Lung (tissue), 17 donors: ENCODE measurements at places on chromosomes 1 and 21. TPM values are rescaled to one million over a fixed set of nuclear protein-coding genes. Genes with fewer than 3 reads are reported as not detected.

- no peak overlapping the region for H3K4me3 ChIP-seq
- peaks cover 23% of the 10 kb centered on the region for H3K36me3 ChIP-seq
- peaks cover 15% of the 10 kb centered on the region for H3K27me3 ChIP-seq
- H3K27ac ChIP-seq, result no peak overlapping the region
Measured at GRCh38 chr1:39488793-39489566, 2.5 kb upstream of the BMP8A start.

- H3K4me1 ChIP-seq, result no peaks in the 10 kb centered on the region
- no peak for DNase-seq
- H3K27ac ChIP-seq, result no peak overlapping the region
- H3K36me3 ChIP-seq, result no peaks in the 10 kb centered on the region
- peaks cover 6% of the 10 kb centered on the region for H3K27me3 ChIP-seq
- no peak overlapping the region for H3K4me3 ChIP-seq
Measured at GRCh38 chr1:60078182-60078581, 4.6 kb upstream of the C1orf87 start.

DNA sequence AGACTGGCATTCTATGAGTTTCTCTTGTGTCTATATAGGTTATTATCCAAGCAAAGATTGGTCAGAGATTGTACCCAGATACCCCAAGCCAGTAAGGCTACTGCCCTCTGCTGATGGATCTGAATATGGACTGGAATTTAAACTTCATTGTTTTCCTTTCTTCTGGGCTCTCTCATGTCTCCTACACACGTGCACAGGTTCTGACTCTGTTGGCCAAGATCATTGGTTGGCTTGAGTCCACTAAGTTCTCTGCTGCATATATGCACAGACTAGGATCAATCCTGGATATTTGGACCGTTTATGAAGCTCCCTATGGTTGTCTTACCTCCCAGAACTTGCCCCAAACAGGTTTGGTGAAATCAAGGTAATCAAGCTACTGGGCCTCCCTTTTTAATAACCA lies 69.7 kb downstream of the CC2D1B start:
- H3K27ac ChIP-seq, result no peak overlapping the region
- H3K4me1 ChIP-seq, result no peaks in the 10 kb centered on the region
- peak; percentile 64 for DNase-seq
- no peak overlapping the region for H3K4me3 ChIP-seq
- no peaks in the 10 kb centered on the region for H3K27me3 ChIP-seq

GRCh38 chr21:45986316-45987051 lies 4.9 kb downstream of the COL6A1 start:
- H3K4me1 ChIP-seq, result peaks cover 2% of the 10 kb centered on the region
- no peak overlapping the region for H3K4me3 ChIP-seq
- no peak for DNase-seq

- no peaks in the 10 kb centered on the region for H3K4me1 ChIP-seq
- no peaks in the 10 kb centered on the region for H3K36me3 ChIP-seq
- no peak overlapping the region for H3K27ac ChIP-seq
- no peak for DNase-seq
- no peaks in the 10 kb centered on the region for H3K27me3 ChIP-seq
- H3K4me3 ChIP-seq, result no peak overlapping the region
Measured at GRCh38 chr1:80878343-80878742, 922.4 kb upstream of the ADGRL2 start.

- H3K27me3 ChIP-seq, result no peaks in the 10 kb centered on the region
- peaks cover 53% of the 10 kb centered on the region for H3K36me3 ChIP-seq
- no peak for DNase-seq
- no peak overlapping the region for H3K27ac ChIP-seq
- H3K4me3 ChIP-seq, result no peak overlapping the region
- H3K4me1 ChIP-seq, result peaks cover 41% of the 10 kb centered on the region
Measured at GRCh38 chr1:109626682-109627408, 7.2 kb downstream of the AMPD2 start.

DNA sequence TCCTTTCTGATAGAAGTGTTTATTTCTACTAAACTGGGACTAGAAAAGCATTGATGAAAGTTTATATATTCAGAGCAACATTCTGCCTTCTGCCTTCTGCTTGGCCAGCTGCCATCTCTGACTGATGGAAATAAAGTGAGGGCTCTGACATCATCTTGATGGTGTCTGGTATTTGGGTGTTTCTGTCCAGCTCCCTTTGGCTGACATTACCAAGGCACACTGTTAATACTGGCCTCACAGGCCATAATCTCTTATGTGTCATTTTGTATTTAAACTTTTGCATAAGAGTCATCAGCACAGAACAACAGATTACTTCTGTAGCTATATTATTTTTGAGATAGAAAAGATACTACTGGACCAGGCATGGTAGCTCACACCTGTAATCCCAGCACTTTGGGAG lies 216.9 kb downstream of the RYR2 start:
- no peaks in the 10 kb centered on the region for H3K36me3 ChIP-seq
- H3K27me3 ChIP-seq, result no peaks in the 10 kb centered on the region
- peak; percentile 84 for DNase-seq

- peak; percentile 64 for DNase-seq
- no peaks in the 10 kb centered on the region for H3K36me3 ChIP-seq
- H3K27me3 ChIP-seq, result no peaks in the 10 kb centered on the region
- no peaks in the 10 kb centered on the region for H3K4me1 ChIP-seq
- no peak overlapping the region for H3K4me3 ChIP-seq
- H3K27ac ChIP-seq, result no peak overlapping the region
Measured at GRCh38 chr1:180248731-180249681, 18.9 kb downstream of the LHX4 start.

GRCh38 chr1:166703726-166704462 lies 135.4 kb upstream of the POGK start:
- no peaks in the 10 kb centered on the region for H3K27me3 ChIP-seq
- no peak overlapping the region for H3K4me3 ChIP-seq
- H3K27ac ChIP-seq, result no peak overlapping the region
- DNase-seq, result no peak

- H3K4me3 ChIP-seq, result no peak overlapping the region
- H3K27me3 ChIP-seq, result no peaks in the 10 kb centered on the region
- no peak overlapping the region for H3K27ac ChIP-seq
- no peak for DNase-seq
- H3K36me3 ChIP-seq, result no peaks in the 10 kb centered on the region
Measured at GRCh38 chr1:196425513-196425912, 182.7 kb downstream of the KCNT2 start.

- H3K4me3 ChIP-seq, result no peak overlapping the region
- no peak for DNase-seq
- no peak overlapping the region for H3K27ac ChIP-seq
- no peaks in the 10 kb centered on the region for H3K36me3 ChIP-seq
- no peaks in the 10 kb centered on the region for H3K27me3 ChIP-seq
- no peaks in the 10 kb centered on the region for H3K4me1 ChIP-seq
Measured at GRCh38 chr21:27581168-27581567, 614.3 kb upstream of the ADAMTS5 start.

DNA sequence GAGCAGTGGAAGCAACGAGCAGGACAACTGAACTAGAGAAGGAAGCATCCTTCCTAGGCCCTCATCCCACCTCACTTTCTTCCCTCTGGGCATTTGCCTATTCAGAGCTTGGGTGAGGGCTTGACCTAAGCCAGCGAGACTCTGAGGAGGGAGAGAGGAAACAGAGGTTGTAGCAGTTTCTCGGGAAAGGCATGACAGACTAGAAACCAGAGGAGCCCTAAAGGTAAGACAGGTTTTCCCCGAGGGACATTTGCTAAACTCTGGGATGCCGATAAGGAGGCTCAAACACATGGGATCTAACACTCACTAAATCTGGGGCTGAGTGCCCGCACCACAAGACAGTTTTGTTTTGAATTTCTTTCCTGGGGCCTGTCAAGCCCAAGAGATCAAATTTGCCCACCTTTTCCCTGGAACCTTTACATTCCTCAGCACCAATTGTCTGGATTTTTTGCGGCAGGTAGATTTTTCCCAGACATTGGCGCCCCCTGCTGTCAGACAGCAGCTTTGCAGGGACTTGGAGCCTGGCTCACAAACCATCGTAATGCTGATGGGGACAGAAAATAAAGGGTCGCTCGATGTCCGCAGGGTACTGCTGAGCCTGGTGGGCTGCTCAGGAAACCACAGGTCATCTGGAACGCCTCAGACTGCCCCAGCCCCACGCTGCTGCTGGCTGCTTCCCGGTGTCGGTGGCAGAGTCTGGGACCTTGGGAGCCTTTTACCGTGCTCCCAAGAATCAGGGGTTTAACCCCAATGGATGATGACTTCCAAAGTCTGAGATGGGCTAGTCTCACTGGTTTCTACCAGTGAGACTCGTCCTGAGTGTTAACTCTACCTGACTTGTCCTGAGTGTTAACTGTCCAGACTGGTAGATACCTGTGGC lies 23.4 kb upstream of the TSPAN2 start:
- H3K4me1 ChIP-seq, result peaks cover 4% of the 10 kb centered on the region
- no peak overlapping the region for H3K27ac ChIP-seq
- H3K27me3 ChIP-seq, result no peaks in the 10 kb centered on the region
- DNase-seq, result peak; percentile 53
- H3K4me3 ChIP-seq, result no peak overlapping the region
- no peaks in the 10 kb centered on the region for H3K36me3 ChIP-seq

DNA sequence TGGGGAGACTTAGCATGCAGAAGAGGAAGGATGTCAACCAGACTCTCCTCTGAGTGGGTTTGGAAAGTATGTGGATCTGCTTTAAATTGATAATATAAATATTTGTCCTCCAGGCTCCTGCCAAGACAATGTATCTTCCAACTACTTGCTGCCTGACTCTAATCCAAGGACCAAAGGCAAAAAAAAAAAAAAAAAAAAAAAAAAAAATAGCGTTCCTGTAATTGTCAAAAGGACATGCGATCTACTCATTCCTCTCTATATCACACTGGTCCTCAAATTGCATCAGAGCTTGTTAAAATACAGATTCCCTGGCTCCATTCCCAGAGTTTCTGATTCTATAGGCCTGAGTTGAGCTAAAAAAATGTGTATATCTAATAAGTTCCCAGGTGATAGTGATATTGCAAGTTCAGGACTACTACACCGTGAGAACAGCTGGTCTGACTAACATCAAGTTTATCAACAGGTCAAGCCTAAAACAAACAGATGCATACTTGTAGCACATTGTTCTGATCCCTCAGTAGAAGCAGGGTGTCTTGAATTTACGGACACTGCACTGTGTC lies 141.3 kb downstream of the TNR start:
- H3K36me3 ChIP-seq, result no peaks in the 10 kb centered on the region
- no peaks in the 10 kb centered on the region for H3K27me3 ChIP-seq
- H3K27ac ChIP-seq, result no peak overlapping the region
- DNase-seq, result peak; percentile 16

DNA sequence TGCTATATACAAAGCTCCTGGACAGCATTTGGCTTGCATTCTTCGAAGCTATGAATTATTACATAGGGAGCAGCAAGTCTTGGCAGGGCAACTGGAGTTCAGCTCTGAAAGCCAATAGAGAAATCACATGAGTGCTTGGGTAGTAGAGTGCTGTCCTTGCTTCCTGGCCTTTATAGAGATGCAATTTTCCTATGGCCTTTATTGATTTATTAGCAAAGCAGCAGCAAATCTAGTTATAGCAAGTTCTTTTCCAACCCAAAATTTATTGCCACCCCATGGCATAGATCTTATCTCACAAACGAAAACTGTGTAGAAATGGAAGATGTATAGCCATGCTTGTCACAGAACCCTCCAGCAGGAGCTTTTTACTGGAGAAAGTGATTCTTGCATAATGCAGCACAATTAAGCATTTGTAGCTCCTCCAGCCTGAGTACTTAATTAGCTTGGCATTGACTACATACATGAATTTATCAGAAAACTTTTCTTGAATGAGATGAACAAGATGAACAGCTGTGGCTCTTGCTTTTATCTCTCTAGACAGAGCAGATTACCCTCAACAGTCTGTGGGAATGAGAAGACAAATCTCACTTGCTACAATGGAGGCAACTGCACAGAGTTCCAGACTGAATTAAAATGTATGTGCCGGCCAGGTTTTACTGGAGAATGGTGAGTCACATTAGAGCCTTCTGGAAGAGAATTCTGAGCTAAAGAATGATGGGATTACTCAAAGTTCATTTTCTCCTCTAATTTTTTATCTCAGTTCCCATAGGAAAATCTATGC lies 170.1 kb downstream of the CRB1 start:
- peak; percentile 72 for DNase-seq
- H3K4me3 ChIP-seq, result no peak overlapping the region
- no peaks in the 10 kb centered on the region for H3K27me3 ChIP-seq
- H3K4me1 ChIP-seq, result peaks cover 33% of the 10 kb centered on the region

DNA sequence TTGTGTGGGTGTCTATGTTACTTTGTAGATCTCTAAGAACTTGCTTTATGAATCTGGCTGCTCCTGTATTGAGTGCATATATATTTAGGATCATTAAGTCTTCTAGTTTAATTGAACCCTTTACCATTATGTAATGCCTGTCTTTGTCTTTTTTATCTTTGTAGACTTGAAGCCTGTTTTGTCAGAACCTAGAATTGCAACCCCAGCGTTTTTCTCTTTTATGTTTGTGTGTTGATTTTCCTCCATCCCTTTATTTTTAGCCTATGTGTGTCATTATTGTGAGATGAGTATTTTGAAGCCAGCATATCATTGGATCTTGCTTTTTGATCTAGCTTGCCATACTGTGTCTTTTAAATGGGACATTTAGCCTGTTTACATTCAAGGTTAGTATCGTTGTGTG lies 573.2 kb downstream of the BRINP3 start:
- H3K36me3 ChIP-seq, result no peaks in the 10 kb centered on the region
- no peak overlapping the region for H3K4me3 ChIP-seq
- DNase-seq, result no peak
- no peak overlapping the region for H3K27ac ChIP-seq
- H3K4me1 ChIP-seq, result no peaks in the 10 kb centered on the region
- no peaks in the 10 kb centered on the region for H3K27me3 ChIP-seq

- H3K27me3 ChIP-seq, result no peaks in the 10 kb centered on the region
- peaks cover 9% of the 10 kb centered on the region for H3K4me1 ChIP-seq
- DNase-seq, result no peak
- H3K27ac ChIP-seq, result no peak overlapping the region
- no peaks in the 10 kb centered on the region for H3K36me3 ChIP-seq
Measured at GRCh38 chr1:228377664-228378089, 29.0 kb downstream of the TRIM11 start.

DNA sequence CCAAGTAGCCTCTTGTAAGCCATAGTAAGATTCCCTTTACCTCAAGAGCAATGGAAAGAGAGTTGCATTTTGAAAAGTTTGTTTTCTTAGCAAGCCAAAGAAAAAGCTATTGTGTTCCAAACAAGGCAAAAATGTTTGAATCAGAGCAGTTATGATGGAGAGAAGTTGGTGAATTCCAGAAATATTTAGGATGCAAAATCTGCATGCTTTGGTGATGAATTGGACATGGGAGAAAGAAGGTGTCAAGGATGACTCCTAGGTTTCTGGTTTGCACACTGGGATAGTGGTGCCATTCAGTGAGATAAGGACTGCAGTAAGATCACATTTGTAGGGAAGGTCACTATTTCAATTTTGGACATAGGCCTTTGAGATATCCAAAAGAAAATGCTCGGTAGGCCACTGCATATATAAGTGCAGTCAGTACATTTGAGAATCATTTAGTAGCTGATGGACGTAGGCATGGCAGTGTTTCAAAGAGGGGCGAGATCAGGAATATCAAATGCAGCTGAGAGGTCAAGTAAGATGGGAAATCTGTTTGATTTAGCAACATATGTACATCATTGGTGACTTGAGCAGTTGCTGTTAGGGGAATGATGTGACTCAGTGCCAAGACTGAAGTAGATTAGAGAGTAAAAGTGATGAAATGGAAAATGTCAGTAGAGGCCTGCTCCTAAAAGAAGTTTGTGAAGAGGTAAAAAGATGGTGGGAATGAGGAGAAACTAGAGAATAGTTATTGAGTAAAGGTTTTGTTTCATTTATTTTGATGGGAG lies 33.9 kb upstream of the GPR25 start:
- no peak for DNase-seq
- no peak overlapping the region for H3K27ac ChIP-seq
- H3K27me3 ChIP-seq, result no peaks in the 10 kb centered on the region
- peaks cover 13% of the 10 kb centered on the region for H3K36me3 ChIP-seq

GJB3 gene
- 0.52 TPM for total RNA-seq

VANGL2 gene
- 13.9 TPM for total RNA-seq

FCRL1 gene
- total RNA-seq, result 3.2 TPM

MTX1 gene
- total RNA-seq, result 25.6 TPM
